ENCODE measurements at places on chromosomes 3 and 15. TPM values are rescaled to one million over a fixed set of nuclear protein-coding genes. Genes with fewer than 3 reads are reported as not detected.
A peak's percentile ranks its signal among the peaks of the same experiment; 100 is the strongest.

Gene AP2M1
- total RNA-seq = 255 TPM

DNA sequence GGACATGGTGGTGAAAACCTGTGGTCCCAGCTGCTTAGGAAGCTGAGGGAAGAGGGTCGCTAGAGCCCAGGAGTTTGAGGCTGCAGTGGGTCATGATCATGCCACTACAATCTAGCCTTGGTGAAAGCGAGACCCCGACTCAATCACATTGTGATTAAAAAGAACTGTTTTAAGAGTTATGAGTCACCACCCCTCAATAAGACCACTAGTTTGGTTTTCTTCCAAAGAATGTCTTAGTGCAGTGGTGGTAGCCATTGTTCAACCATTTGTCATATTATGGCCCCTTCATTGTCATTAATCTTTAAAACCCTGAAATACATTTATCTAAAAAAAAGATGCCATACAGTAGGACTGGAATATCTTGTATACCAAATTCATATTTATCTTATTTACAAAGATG is 48.8 kb downstream of the BLM start:
- no peak overlapping the region for H3K27ac ChIP-seq
- H3K4me1 ChIP-seq = no peaks in the 10 kb centered on the region
- no peaks in the 10 kb centered on the region for H3K36me3 ChIP-seq
- no peaks in the 10 kb centered on the region for H3K27me3 ChIP-seq
- DNase-seq = no peak

GRCh38 chr15:58981808-58982475 is 5.5 kb upstream of the RNF111 start:
- H3K27me3 ChIP-seq = no peaks in the 10 kb centered on the region
- H3K27ac ChIP-seq = no peak overlapping the region
- no peak for DNase-seq

GRCh38 chr3:193240850-193241706 is at the start of gene PLAAT1:
TSS of gene PLAAT1 (plus strand) at chr3:193241222. CDS start at chr3:193255651, 14,429 bp downstream.
- H3K27me3 ChIP-seq = peaks cover 4% of the 10 kb centered on the region
- H3K4me1 ChIP-seq = no peaks in the 10 kb centered on the region
- no peak within 1 kb of the TSS for H3K27ac ChIP-seq
- H3K4me3 ChIP-seq = peak within 1 kb of the TSS; percentile 39
- H3K36me3 ChIP-seq = no peaks in the 10 kb centered on the region
- peak; percentile 65 for DNase-seq

Gene FOXL2
- not detected for total RNA-seq

Gene INKA1
- total RNA-seq = 0.57 TPM

DNA sequence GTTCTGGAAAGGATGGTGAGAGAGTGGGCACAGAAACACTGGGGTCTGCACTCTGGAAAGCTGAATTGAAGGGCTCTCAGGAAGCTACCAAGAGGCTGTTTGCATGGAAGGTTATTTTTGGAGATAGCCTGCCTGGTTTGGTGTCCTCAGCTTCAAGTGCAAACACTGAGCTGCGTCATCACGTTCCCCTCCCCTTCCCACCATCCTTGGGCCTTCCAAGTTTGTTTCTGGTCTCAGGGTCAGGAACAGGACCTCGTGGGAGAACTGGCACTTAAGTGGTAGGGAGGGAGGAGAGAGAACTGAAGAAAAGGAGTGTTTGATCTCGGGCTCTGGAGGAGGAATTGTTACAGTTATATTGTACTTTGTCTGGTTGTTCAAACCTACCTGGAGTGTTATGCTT is 10.6 kb downstream of the ST6GAL1 start:
- no peaks in the 10 kb centered on the region for H3K4me1 ChIP-seq
- H3K36me3 ChIP-seq = no peaks in the 10 kb centered on the region
- H3K4me3 ChIP-seq = no peak overlapping the region
- H3K27me3 ChIP-seq = no peaks in the 10 kb centered on the region
- no peak for DNase-seq

Gene HRG
- not detected for total RNA-seq

DNA sequence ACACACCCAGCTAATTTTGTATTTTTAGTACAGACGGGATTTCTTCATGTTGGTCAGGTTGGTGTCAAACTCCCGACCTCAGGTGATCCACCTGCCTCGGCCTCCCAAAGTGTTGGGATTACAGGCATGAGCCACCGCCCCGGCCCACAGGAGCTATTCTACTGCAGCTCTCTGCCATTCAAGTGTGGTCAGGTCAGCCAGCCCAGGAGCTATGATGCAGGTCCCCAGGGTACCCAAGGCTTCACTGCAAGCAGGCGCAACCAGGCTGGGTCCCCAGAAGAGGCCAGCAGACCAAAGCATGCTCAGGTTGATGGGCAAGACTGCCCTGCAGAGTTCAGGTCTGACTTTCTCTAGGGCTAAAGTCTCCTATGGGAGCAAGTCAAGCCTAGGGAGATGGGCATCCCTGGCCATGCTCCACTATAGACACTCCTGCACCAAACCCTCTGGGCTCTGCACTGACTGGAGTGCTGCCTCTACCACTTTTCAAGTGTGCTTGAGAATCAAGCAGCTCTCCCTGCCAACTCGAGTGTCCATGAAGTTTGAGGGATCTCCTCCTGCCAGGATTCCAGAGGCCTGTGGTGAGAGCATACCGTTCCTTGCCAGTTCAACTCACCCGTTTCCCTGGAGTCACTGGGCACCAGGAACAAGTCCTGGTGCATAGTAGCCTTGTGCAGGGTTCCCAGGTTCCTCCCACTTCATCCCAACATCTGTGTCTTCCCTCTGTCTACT is 30.9 kb downstream of the MYO9A start:
- H3K27ac ChIP-seq = no peak overlapping the region
- no peaks in the 10 kb centered on the region for H3K4me1 ChIP-seq
- DNase-seq = no peak
- H3K36me3 ChIP-seq = no peaks in the 10 kb centered on the region

DNA sequence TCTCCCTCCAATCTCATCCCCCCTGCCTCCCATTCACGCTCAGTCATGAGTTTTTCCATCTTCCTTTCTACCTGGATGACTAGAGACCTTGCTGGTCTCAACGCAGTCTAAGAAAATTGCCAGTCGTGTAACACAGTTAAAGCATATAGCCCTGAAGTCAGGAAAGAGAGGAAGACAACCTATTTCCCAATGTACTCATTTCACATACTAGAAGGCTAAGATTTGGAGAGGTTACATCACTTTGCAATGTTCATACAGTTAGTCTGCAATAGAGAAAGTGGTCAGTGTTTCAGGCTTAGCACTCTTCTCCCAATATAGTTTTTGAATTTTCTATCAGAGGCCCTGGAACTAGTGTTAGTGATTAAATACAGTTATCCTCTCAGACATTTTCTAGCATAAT is 278.6 kb downstream of the EDEM1 start:
- no peak for DNase-seq
- no peaks in the 10 kb centered on the region for H3K36me3 ChIP-seq
- no peaks in the 10 kb centered on the region for H3K4me1 ChIP-seq
- H3K27me3 ChIP-seq = no peaks in the 10 kb centered on the region

Gene STX19
- 9.0 TPM for total RNA-seq

Data from colonic mucosa (tissue), 4 donors.